GDM1 (cell line): ENCODE measurements at places on chromosomes 12 and 14.

DNA sequence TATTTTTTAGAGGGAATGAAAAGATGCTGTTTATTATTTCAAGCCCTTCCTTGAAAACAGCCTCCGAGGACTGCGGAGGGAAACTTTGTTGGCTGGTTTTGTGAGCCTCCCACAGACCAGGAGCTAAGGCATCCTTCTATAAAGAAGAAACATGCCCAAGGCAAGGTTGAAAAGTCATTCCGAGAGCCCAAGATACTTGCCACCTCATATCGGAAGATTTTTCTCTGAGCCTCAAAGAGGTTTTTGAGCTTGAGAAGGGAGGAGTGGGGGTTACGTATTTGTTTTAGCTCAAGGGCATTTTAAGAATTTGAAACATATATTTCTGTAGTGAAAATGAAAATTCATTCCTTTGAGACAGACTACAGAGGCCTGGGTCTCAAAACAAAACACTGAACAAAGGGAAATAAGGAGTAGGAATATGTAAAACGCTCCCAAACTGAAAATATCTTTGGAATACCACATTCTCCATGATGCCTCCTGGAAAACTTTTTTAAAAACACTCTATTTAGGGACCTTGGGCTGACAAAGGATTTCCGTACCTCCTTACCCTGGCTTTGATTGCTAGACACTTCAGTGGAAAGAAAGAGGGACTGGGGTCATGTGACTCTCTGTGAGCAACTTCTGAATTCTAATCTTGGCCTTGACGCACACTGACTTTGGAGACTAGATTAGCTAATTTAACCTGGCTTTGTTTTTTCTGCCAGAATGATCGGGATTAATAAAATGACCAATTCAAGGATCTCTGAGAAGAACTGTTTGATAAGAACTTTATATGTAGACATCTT, 180.9 kb downstream of the SRGAP1 start:
- DNase-seq = no peak

- no peak for DNase-seq
Measured at GRCh38 chr12:57896434-57897201, 44.7 kb upstream of the ATP23 start.

DNA sequence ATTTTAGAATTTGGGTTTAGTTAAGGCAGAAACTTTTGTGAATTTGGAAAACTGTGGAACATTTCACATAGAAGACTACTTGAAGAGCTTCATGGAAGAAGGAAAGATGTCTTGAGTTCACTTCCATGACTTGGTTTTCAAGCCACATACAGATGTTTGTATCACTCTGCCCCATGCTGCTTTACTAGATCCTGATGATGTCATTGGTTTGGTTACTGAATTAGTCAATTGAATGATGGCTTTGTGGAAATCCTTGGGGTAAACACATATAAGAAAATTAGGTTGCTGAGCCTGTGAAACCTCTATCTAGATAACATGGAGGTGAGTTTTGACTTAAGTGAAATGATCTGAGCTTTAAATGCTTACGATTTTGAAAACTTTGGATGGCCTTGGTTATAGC, 90.6 kb downstream of the LRRK2 start:
- no peak for DNase-seq

GRCh38 chr12:124369055-124369826, 74.3 kb downstream of the RFLNA start:
- no peak for DNase-seq

DNA sequence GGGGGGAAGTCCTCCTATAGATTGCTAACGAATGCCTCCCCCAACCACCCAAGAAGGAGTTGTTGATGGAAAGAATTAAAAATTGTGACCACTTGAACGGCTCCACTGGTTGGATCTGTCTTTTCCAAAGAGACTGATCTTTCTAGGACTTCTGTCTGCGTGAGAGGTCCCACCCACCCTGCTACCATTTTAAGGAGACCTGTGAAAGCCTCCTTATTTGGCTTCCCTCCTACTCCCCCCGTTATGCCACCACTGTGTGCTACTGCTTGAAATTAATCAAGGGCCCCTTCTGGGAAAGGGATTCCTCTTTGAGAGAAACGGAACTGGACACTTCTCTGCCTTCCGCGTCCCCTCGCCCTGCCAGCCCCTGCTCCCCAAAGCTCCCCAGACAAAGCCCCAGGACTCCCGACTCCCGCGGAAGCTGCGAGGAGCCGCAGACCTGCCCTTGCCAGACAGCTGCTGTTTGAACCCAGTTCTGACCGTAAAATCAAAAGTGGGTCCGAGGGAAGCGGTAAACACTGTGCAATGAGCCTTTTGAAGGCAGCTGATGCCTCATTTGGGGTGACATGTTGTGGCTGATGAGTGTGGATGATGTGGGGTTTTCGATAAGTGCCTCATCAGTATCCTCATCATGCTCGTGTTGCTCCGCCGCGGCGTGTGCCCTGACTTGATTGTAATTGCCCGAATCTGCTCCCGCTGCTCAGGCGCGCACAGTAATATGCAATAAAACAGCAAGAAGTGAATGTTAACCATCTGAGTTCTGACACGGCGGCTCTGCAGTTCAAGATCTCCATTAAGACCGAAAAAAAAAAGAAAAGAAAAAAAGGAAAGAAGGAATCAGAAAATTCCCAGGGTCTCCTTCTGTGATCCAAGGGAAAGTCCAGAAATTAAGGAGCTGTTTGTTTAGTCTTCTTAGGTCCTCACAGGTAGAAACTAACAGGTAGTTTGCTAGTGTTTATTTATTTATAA, 48.2 kb downstream of the MBIP start:
- DNase-seq = no peak

GRCh38 chr14:35284506-35284905, 7.7 kb upstream of the PSMA6 start:
- no peak for DNase-seq

DNA sequence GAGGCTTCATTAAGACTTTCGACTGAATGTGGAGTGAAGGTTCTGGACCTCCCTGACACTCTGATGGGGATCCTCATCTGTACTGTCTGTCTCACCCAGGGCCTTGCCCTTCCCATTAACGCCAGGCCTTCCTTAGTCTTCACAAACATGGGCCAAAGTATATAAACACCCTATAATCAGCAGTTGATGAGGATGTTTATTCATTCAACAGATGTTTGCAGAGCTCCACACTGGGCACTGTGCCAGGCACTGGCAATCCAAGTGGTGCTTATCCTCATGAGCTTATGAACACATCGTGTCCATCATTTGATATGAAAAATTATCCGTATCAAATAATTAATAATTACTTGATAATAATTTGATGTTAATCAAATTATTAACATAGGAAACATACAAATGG, 454.4 kb downstream of the FUT8 start:
- DNase-seq = no peak

DNA sequence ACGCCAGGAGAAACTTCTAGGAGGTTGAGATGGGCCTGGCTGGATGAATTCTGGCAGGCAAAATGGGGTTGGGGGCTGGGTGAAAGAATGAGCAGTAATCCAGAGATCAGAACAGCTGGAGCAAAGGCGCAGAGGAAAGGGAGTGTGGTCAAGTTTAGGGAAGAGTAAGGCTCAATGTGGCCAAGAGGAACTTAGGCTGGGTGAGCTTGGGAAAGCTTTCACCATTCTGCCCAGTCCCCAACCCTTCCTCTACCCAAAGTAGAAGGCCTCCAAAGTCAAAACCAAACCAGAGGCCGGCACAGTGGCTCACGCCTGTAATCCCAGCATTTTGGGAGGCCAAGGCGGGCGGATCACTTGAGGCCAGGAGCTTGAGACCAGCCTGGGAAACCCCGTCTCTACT, 10.2 kb upstream of the RABGGTA start:
- DNase-seq = no peak

DNA sequence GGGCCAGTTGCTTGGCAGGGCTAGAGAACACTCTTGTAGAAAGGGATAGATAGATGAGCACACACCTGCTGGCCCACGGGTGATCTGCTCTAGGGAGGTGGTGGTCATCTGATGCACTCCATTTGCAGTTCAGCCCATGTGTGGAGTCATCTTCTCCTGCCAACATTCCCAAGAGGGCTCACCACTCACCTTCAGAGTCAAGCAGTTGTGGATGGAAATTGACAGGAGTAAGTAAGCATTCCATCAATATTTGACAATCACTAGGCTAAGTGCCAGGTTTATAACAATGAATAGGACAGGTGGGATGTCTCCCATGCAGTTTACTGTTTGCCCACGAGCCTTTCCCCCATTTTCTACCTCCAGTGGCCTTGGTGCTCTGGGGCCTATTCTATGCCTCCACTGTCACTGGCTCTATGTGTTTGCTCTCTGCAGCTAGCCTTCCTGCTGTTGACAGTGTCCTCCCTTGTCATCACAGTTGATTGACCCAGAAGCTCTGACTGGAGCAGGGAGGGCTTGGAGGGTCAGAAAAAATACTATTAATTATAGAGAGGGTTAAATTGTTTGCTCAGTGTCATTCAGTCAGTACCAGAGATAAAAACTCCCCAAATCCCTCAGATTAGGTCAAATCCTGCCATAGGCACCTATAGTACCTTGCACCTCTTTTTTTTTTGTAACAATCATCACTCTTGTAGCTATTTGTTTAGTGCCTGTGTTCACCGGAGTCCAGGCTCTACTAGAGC, 134.6 kb upstream of the PZP start:
- DNase-seq = no peak

- no peak for DNase-seq
Measured at GRCh38 chr14:50944647-50945413, 547 bp upstream of the PYGL start.

DNA sequence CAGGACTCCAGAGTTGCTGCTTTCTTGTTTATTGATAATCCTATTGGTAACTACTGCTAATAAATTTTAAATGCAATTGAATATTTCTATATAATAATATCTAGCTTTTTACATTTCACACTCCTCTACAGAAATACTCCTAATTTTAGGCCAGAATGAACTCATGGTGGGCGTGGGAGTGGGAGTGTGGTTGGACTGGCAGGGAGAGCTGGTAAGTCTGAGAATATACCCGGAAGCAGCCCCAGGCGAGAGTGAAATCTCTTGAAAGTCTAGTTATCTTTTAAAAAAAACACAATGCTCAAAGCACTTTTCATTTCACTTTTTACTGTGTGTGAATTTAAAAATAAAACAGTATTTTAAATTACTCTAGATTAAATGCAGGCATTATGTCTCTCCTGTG, 4.7 kb downstream of the TMEM263 start:
- no peak for DNase-seq

DNA sequence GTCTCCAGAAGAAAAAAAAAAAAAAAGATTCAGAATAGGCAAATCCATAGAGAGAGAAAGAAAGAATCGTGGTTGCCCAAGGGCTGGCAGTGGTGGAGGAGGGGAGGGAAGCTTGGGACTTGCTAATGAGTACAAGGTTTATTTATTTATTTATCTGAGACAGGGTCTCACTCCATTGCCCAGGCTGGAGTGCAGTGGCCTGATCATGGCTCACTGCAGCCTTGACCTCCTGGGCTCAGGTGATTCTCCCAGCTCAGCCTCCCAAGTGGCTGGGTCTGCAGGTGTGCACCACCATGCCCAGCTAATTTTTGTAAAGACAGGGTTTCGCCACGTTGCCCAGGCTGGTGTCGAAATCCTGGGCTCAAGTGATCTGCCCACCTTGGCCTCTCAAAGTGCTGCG, 9.7 kb upstream of the TNFRSF1A start:
- no peak for DNase-seq

- no peak for DNase-seq
Measured at GRCh38 chr12:90058704-90059103, 350.1 kb upstream of the ATP2B1 start.

- DNase-seq = no peak
Measured at GRCh38 chr12:40300490-40300889, 75.7 kb downstream of the LRRK2 start.
